ENCODE measurements at places on chromosomes 2 and 18. TPM values are rescaled to one million over a fixed set of nuclear protein-coding genes. Genes with fewer than 3 reads are reported as not detected.
A peak's percentile ranks its signal among the peaks of the same experiment; 100 is the strongest.

DNA sequence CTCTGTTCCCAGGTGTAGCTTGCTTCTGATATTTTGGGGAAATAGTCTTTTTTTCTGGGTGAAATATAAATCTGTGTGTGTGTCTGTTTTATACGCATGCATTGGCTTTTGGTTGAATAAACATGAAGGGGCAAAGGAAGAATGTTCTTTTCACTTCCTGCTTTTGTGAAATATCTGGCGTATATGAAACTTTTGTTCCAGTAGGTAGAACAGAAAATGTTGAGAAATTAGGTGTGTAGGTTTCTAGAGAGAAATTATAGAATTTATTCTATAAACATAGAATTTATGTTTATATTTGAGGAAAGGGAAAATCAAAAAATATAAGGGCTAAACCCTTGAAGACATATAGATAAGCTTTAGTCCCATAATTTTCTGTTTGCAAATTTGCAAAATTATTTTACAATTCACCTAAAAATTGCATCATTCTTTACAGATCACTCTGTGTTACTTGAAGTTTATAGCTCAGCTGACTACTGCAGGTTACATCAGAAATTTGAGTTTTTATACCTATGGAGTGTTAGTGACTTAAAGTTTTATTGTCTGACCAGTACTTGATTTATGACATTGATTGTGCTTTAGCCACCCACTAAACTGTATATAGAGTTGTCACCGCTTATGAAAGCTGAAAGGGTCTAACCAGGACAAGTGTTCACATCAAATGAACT, 116.1 kb downstream of the FAM117B start:
- no peak overlapping the region for H3K4me3 ChIP-seq
- H3K27ac ChIP-seq = no peak overlapping the region
- no peaks in the 10 kb centered on the region for H3K27me3 ChIP-seq
- DNase-seq = no peak

DNA sequence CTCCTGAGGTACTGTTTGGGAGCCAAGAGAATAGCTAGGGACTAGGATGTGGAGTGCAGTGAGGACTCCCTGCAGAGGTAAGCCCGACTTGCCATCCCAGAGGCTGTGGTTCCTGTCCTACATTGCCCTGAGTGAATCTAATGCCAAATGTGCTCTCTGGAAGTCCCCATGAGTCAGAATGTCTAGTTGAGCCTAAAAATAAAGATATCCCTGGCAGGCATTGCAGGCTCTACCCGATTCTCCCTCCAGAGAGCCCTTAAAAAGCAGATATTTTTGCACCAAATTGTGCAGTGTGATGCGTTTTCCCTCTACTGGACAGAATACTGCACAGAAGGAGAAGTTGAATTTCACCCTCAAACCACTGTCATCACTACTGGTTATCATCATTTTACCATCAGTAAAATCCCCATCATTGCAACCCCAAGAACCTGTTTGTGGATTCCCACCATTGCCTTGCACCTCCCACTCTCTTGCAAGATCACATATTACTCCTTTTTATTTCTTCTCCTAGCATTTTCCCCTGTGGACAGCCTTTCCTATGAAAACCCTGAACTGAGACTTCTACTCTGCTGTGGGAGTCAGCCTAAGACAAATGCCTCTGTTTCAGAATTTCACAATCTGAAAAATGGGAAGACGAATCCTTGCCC, 98.0 kb downstream of the MARCHF4 start:
- no peak overlapping the region for H3K27ac ChIP-seq
- no peak overlapping the region for H3K4me3 ChIP-seq
- H3K27me3 ChIP-seq = peaks cover 99% of the 10 kb centered on the region

DNA sequence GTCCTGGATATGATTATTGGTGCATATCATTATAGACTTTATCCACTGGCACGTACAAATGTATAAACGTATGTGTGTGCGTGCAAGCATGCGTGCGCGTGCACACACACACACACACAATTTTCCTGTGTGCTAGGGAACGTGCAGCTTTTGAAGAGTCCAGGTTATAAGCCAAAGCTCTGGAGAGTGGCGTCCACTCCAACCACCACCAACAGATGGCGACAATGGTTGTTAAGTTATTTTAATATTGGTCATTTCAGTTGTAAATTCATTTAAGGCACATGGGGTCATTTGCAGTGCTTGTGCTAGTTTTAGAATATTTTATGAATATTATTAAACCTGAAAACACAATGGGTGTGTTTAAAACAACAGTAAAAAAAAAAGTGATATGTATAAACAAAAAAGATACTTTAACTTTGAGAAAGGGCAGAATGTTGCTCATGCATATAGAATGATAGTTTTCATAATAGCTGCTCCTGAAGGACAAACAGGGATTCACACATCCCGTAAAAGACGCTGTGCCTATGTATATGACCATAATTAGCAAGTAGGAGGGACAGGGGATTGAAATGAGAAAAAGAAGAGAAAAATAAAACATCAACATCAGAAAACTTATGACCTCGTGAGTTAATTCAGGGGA, 124.2 kb upstream of the ITGB6 start:
- no peak overlapping the region for H3K4me3 ChIP-seq
- peak; percentile 58 for DNase-seq
- H3K27me3 ChIP-seq = no peaks in the 10 kb centered on the region
- peaks cover 56% of the 10 kb centered on the region for H3K4me1 ChIP-seq
- no peaks in the 10 kb centered on the region for H3K36me3 ChIP-seq

DNA sequence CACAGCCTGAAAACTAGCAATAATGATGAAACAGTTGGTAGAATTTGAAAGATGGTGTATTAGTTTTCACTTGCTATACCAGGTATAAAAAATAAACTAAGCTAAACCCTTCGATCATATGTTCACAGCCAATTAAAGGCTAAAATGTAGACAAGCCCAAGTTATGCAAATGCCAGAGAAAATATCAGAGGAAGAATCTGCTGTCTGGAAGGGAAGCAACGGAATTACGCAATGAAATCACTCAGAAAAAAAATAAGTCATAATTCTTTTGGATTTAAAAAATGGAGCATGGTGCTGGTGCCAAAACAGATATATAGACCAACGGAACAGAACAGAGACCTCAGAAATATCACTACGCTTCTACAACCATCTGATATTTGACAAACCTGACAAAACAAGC, 108.3 kb downstream of the ARL4C start:
- H3K27ac ChIP-seq = no peak overlapping the region
- H3K4me1 ChIP-seq = no peaks in the 10 kb centered on the region
- no peak overlapping the region for H3K4me3 ChIP-seq
- no peaks in the 10 kb centered on the region for H3K36me3 ChIP-seq
- no peaks in the 10 kb centered on the region for H3K27me3 ChIP-seq
- no peak for DNase-seq

DNA sequence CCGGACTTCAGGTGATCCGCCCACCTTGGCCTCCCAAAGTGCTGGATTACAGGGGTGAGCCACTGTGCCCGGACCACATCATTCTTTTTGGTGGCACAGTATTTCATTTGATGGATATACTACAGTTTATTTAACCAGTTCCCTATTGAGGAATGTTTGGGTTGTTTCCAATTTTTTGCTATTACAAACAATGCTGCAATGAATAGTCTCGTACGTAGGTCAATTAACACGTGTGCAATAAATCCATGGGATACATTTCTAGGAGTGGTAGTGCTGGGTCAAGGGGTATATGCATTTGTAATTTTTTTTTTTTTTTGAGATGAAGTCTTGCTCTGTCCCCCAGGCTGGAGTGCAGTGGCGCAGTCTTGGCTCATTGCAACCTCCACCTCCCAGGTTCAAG, 28.4 kb upstream of the XPO1 start:
- H3K36me3 ChIP-seq = no peaks in the 10 kb centered on the region
- H3K27me3 ChIP-seq = no peaks in the 10 kb centered on the region
- H3K4me3 ChIP-seq = no peak overlapping the region
- H3K4me1 ChIP-seq = no peaks in the 10 kb centered on the region

- H3K4me3 ChIP-seq = no peak overlapping the region
- no peaks in the 10 kb centered on the region for H3K36me3 ChIP-seq
- no peaks in the 10 kb centered on the region for H3K4me1 ChIP-seq
These were observed 64.4 kb downstream of the TRABD2A start for GRCh38 chr2:84816426-84817026.

GRCh38 chr2:118459426-118459825, 371.2 kb downstream of the INSIG2 start:
- no peaks in the 10 kb centered on the region for H3K27me3 ChIP-seq
- H3K4me3 ChIP-seq = no peak overlapping the region
- H3K4me1 ChIP-seq = no peaks in the 10 kb centered on the region
- no peak overlapping the region for H3K27ac ChIP-seq

DNA sequence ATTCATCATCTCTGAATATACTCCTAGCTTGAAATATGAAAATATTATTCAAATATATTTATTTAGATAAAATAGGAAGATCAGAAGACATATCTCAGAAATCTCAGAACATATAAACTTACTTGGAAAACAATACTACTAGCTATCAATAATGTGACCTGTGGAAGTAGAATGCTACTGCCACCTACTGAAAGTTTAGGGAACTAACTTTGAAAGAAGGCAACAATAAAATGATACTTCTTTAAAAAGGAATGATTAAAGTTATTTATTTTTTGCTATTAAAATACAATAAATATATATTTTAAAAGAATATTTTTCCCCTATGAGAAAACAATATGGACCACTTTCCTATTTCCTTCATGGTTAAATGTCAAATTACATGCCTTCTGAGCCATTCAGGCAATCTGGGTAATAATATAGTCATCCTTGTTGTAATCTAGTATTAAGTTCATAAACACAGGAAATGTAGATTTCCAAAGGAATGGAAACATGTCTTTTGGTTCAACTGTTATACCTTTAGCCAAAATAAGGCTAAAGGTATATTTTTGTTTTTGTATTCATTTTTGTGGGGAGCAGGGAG, 26.0 kb downstream of the ACADL start:
- DNase-seq = no peak
- no peak overlapping the region for H3K4me3 ChIP-seq
- peaks cover 16% of the 10 kb centered on the region for H3K4me1 ChIP-seq
- H3K36me3 ChIP-seq = peaks cover 5% of the 10 kb centered on the region
- H3K27ac ChIP-seq = no peak overlapping the region
- H3K27me3 ChIP-seq = no peaks in the 10 kb centered on the region

DNA sequence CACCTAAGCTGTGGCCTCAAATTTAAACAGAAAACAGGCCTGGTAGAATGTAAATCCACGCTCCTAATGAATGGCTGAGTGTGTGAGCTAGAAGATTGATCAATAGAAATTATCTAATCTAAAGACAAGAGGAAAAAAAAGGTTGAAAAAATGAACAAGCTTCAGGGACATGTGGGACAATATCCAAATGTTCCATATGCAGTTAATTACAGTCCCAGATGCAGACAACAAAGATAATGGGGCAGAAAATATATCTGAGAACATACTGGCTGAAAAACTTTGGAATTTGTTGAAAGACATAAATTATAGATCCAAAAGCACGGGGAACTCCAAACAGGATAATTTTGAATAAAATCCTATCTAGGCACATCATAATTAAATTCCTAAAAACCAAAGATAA, 186.7 kb upstream of the SIX2 start:
- H3K27ac ChIP-seq = no peak overlapping the region
- H3K36me3 ChIP-seq = no peaks in the 10 kb centered on the region
- peaks cover 9% of the 10 kb centered on the region for H3K27me3 ChIP-seq
- H3K4me1 ChIP-seq = no peaks in the 10 kb centered on the region

DNA sequence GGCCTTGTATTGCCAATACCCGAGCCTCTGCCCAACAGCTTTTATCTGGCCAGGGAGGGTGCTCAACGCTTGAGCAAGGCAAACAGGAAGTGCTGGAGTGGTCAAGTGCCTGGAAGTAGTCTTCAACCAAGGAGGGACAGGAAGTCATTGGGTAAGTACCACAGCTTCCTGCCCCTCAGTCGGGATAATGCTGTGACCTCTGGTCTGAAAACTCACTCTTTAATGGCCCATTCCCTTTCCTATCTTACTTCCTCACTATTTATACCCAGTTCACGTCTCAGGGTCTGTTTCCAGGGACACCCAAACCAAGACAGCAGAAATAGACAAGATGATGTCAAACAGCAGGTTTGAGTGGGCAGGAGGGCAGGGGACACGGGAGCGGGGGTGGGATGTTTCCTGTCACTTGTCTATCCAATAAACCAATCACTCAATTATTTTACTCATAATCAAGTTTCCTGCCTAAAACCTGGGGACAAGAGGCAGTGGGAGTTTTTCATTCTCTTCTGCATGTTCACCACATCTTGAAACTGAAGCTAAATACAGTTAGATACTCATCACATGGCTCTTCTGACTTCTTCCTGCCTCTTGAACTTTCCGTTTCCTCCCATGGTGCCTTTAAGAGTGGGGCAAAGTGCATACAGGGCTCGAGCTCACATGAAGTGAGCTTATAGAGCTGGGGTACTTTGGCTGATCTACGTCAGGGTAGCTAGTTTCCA, 68.9 kb upstream of the CAB39 start:
- no peak for DNase-seq
- H3K27me3 ChIP-seq = no peaks in the 10 kb centered on the region
- H3K4me3 ChIP-seq = no peak overlapping the region
- no peaks in the 10 kb centered on the region for H3K36me3 ChIP-seq
- no peak overlapping the region for H3K27ac ChIP-seq

INHA gene
- total RNA-seq = 0.80 TPM

CROCC2 gene
- not detected for total RNA-seq

STAM2 gene
- total RNA-seq = 28.8 TPM
